CD4-positive, alpha-beta T cell treated with Interferon alpha-2 for 1 hour (primary cell): ENCODE measurements at places on chromosomes 1 and 21.

DNA sequence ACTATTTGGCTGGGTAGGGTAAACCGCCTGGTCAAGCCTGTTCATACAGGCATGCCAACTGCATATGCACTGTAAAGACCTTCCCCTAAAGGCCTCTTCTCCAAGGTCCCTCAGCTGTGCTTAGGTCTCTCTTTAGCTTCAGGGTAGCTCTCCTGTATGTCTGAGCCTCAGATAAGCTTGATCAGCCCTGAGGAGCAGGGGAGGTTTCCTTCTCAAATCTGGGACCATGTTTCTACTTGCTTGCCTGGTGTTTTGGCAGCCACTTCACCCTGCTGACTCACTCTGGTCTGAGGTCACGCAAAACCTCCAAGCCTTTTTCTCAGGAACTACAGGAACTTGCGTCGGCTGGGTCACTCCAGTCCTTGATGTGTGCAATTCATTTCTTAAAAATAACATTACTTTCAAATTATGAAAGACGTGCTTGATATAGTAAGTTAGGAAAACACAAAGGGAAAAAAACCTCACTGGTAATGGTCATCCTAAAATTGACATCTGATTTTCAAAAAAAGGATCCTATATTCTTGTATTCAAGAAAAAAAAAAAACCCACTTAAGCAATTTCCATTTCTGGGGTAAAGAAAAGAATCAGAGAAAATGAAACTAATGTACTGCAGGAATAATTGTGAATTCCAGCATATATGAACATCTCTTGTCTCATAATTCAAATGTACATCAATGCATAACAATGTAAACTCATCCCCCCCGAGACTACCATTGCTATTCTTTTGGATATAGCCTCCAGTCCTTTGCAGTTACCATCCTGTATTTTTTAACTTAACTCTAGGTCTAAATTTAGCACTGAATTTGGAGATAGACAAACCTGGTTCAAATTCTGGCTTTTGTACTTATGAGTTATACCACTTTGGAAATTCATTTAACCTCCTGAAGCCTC is 24.8 kb upstream of the RNF19B start:
- peak; percentile 46 for DNase-seq

DNA sequence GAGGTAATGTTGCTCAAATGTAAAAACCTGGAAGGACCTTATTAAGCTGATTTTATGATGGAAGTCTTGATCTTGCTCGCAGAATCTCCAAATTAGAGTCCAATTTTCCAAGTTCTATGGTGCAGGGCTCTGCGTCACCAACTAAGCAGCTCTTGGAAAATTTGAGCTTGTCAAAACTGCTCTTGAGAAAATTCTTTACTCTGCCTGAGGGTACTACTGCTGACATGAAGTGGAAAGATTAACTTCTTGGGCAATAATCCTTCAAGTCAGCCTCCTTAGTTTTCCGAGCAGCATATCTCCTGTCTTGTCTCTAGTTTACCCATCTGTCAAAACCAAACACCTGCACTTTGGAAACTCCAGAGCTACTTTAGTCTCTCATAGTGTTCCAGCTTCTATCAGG is 293.7 kb downstream of the KCTD3 start:
- no peak for DNase-seq

DNA sequence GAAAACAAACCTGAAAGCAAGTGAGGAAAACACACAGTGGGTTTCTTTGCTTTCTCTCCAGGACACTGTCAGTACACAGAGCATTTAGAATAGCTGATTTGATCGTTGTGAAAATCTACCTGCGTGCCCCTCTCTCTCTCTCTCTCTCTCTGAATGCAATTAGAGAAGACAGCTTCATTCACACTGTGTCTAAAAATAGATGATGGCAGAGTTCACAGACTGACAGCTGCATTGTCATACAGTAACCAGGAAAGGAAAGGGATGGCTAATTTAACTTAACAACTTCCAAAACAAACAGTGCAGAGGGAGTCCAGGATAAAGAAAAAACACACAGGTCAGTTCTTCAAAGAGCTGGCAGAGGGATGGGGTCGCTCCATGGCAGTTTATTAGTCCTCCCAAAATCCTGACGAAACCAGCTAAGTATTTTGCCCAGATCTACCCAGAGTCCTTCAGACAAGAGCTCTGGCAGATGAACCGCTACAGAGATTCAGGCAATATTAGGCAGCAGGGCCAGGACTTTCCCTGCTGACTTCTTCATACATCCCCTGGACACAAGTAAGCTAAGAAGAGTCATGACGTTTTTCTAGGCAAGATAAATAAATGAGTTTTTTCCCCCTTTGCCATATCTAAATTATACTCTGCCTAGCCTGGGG is 58.9 kb downstream of the WLS start:
- DNase-seq = no peak

GRCh38 chr1:241156231-241156965 is 200.6 kb downstream of the RGS7 start:
- no peak for DNase-seq

DNA sequence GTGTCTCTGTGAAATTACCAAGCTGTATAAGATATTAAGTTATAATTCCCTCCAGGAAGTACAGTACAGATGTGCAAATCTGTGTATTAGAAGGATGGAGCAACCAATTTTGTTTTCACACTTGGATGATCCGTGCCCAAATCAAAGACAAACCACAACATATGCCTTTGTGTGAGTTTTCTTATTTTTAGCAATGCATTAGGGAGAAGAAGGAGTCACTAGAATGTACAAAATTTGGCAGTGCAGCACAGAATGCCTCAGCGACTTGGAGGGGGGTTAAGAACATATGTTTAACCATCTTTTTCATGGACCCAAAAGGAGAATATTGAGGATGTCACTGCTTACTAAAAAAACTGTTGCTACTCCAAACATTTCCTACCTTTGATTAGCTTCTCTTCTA is 45.3 kb downstream of the DAB1 start:
- no peak for DNase-seq

DNA sequence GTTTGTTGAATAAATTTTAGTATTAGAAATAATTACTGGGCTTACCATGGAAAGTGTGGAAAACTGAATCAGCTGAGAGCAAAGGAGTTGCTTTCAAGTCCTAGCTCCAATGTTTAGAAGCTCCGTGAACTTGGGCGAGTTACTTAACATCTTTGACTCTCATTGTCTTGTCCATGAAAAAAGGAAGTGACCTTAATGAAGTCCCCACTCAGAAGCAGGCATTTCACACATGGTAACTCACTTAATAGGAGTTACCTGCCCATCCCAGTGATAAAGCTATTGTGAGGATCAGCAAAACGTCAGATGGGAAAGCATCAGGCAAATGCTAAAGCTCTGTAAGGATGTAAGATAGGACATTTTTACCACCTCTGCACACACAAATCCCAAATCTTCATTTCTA is 34.0 kb upstream of the GADD45A start:
- DNase-seq = no peak

- no peak for DNase-seq
Observed at GRCh38 chr1:85258536-85259117, 835 bp downstream of the C1orf52 start.

DNA sequence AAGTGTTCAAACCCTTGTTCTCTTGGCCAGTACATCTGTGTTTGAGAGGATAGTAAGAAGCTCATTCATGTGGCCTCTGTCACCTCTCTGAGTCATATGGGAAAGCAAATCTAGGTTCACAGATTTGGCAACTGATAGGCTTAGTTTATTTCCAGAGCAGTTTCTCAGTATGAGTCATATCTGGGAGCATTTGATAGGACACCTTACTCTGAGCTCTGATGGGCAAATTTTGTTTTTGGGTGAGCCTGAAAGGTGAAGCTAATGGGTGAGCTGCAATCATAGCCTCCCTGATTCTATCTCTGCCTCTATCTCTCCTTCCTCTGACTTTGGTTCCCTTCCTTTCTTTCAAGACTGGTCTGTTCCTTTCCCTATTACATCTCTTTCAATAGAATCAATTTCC is 134.4 kb downstream of the S1PR1 start:
- DNase-seq = no peak

- no peak for DNase-seq
Observed at GRCh38 chr1:42735477-42736105, 4.4 kb downstream of the CLDN19 start.

DNA sequence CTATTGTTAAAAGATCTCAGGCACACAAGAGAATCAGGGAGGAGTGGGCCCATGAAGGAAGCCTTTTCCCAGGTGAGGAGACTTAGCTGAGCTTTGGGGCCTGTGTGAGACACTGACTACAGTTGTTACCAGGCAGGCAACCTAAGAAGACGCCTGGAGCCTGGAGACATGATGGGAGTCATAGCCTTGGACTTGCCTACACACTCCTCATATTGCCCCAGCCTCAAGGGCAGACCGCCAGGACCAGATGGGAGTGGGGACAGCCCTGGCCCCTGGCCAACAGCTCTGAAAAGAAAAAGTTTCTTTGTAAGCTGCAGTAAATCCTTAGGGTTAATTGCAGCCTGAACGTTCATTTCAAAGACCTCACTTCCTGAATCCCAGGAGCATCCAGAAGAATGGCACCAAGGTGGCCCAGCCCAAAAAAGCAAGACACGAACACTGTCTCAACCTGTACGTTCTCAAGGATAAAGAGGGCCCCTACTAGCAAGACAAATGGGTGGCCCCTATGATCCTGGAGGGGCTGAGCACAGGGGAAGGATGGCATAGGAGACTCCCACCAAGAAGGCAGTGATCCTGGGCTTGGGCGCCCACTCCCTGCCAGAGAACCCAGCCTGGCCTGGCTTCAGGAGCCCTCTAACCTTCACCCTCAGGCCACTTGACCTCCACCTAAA is 33.2 kb upstream of the BTG2 start:
- no peak for DNase-seq
